Stimulated activated CD8-positive, alpha-beta memory T cell treated with anti-CD3 and anti-CD28 coated beads, Interleukin-15, amount 100 ng/mL, for 24 hours (primary cell): ENCODE measurements at places on chromosomes 3 and 15.

DNA sequence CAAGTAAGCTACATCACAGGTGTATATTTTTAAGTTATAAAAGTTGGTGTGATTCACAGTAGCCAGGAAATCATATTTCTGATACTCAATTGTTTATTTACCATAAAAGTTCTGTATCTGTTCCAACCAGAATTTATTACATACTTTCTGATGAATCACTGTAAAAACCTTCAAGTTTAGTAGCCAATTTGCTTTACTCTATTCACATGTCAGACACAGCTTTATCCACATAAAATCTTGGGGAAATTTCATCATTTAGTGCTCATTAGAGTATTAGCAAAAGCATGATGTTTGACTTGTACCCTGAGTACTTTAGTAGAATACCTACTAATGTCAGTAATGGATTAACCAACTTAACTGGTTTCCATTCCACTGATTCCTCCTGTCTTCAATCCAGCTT lies 249.8 kb downstream of the POLQ start:
- DNase-seq, result no peak

GRCh38 chr15:59360896-59361295 lies 11.8 kb downstream of the MYO1E start:
- DNase-seq, result no peak

GRCh38 chr3:32440611-32441350 lies 49.1 kb downstream of the CMTM7 start:
- DNase-seq, result no peak

- no peak for DNase-seq
Measured at GRCh38 chr3:53065841-53066480, 20.1 kb upstream of the SFMBT1 start.

DNA sequence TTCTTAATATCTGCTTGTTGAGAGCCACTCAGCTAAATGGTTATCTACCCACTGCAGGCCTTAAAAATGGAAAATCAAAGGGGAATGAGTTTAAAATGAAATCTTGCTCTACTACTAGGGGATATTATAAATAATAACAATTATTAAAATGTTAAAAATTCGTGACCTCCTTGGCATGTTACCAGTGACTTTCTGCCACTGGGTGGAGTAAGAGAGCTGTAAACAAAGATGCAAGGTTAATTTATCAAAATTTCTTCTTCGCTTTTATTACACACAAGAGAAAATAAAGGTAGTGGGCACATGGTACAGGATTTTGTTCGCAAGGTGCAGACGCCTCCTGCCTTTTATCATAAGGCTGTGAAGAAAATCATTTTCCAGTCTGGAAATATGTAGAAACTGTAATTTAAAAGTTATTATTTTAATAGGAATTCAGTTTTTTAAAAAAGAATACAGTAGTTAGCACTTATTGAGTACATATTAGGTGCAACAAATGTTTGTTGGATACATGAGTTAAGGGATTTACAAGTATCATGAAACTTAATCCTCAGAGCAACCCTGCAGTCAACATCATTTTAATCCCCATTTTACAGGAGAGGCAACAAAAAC lies 272.6 kb downstream of the SUCLG2 start:
- DNase-seq, result no peak

GRCh38 chr3:10450494-10451440 lies 54.6 kb downstream of the ATP2B2 start:
- DNase-seq, result no peak

- no peak for DNase-seq
Measured at GRCh38 chr3:130850044-130850797, 43.7 kb upstream of the ATP2C1 start.

- no peak for DNase-seq
Measured at GRCh38 chr3:165194511-165195240, 1.5 kb downstream of the SLITRK3 start.

DNA sequence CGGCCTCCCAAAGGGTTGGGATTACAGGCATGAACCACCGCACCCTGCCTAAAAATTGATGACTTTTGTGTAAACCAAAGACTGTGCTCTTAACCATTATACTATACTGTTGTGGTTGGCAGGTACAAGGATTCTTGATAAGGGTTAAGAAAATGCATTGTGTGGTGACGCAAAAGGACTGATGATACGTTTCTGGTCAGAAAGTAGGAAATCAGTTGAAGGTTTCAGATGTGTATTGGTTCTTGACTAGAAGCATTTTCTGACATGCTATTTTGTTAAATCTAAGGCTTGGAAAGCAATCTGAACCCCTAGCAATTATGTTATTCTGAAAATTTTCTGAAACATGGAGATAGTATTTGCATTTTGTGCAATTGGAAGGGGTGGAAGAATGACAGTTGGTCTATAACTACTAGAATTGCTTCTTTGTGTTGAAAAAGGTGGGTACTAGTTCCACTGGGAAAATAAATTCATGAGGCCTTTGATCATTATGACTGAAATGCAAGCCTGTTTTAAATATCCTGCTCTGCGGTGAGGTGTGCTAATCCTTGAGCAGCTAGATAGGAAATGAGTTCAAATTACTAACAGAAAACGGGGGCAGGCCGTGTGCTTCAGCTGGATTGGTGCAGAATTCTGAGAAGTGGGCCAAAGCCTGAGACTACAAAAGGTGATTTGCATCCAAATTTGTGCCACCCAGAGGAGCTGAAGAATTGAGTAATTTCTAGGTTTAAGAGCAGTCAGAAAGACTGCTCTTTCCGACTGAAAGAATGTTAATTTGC lies 66.0 kb upstream of the LRRFIP2 start:
- DNase-seq, result no peak

DNA sequence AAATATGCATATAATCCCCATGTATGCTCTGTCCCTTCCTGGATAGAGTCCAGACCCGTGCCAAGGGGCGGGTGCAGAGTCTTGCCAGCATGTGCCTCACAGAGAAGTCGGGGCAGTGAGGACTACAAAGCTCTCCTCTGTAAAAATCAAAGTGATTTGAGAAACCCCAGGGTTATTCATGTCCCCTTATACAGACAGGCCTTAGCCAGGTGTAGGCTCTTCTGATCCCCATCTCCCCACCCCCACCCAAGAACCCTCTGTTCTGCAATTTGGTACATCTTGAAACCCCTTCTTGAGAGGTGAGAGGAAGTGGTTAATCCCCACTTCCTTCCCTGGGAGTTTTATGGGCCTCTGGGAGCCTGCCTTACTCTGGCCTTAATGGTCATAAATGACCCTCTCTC lies 24.7 kb downstream of the TRIM71 start:
- no peak for DNase-seq

- DNase-seq, result no peak
Measured at GRCh38 chr3:192494174-192494573, 233.2 kb downstream of the FGF12 start.

- DNase-seq, result no peak
Measured at GRCh38 chr3:114405202-114405990, 111.6 kb downstream of the TIGIT start.

DNA sequence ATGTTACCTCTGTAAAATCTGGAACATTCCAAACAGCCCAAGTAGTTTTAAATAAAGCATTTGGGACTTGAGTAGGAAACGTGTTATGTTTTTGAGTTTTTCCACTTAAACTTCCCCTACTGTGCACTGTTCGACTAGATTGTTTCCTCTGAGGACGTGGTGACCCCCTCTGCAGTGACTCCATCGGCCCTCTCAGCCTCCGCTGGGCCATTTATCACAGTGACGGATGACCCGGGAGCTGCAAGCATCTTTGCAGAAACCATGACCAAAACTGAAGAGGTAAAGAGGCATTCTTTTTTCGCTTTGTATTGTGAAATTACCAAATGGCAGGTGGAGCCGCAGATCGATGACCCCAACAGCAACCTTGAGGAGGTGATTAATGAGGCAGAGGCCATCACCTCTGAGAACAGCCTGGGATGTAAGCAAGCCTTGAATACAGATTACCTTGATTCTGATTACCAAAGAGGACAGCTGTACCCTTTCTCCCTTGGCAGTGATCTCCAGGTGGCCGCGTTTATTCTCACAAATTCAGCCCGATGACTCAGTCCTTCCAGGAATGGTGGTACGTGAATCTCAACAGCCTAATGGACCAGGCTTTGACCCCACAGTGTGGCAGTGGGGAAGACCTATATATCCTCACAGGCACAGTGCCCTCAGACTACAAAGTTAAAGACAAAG lies 79.1 kb upstream of the FAN1 start:
- no peak for DNase-seq

- no peak for DNase-seq
Measured at GRCh38 chr3:122960652-122961051, 66.9 kb downstream of the SEMA5B start.

DNA sequence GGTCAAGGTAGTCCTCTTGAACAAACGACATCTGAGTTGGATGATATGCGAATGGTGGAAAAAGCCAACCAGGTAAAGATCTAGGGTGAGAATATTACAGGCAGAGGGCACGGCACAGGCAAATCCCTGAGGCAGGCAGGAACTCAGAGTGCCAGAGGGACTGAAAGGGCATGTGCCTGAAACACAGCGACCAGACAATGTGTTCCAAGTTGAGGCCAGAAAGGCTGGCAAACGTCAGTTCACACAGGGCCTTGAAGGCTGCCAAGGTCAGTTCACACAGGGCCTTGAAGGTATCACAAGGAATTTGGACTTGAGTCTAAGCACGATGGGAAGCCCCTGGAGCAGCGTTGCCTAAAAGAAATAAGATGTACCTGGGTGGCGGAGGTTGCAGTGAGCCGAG lies 20.1 kb downstream of the HES1 start:
- DNase-seq, result no peak
